Right lobe of liver (tissue), 6 donors: ENCODE measurements at places on chromosomes 2 and 18.

GRCh38 chr2:101474731-101475384, at the start of gene RFX8:
Gene RFX8 (minus strand): TSS chr2:101475112. CDS start chr2:101466848, 8,264 bp downstream.
- DNase-seq: no peak

- DNase-seq: no peak
Observed at GRCh38 chr2:45818591-45818990, 167.1 kb downstream of the PRKCE start.

- no peak for DNase-seq
Observed at GRCh38 chr2:17818235-17818815, 2.1 kb downstream of the MSGN1 start.

DNA sequence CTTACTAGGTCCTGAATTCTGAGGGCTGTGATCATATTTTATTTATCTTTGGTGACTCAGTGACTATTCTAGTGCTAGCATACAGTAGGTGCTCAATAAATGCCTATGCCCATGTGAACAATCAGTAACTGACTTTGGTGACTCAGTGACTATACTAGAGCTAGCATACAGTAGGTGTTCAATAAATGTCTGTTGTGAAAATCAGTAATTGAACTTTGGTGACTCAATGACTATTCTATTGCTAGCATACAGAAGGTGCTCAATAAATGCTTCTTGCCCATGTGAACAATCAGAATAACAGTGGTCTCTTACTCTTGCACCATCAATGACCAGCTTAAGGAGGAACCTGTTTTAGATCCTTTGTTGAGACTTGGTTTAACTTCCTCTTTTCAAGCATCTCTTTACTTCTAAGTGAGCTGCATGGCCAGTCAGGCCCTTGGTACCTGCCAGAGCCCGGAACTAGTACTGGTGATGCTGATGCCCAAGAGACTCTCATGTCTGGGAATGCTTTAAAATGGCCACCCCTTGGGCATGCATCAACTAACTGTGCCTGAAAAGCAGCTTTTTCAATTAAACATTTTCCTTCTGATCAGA, 214.9 kb upstream of the SPRED2 start:
- no peak for DNase-seq

DNA sequence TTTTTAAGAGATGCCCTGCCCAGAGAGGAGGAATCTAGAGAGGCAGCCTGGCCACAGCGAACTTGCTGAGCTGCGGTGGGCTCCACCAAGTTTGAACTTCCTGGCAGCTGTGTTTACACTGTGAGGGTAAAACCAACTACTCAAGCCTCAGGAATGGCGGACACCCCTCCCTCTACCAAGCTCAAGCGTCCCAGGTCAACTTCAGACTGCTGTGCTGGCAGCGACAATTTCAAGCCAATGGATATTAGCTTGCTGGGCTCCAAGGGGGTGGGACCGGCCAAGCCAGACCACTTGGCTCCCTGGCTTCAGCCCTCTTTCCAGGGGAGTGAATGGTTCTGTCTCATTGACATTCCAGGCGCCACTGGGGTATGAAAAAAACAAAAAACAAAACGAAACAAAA, 289.4 kb downstream of the KCNS3 start:
- no peak for DNase-seq

GRCh38 chr2:37191253-37191652, 2.8 kb upstream of the SULT6B1 start:
- DNase-seq: no peak

GRCh38 chr2:24853996-24854395, 60.8 kb downstream of the CENPO start:
- DNase-seq: no peak

DNA sequence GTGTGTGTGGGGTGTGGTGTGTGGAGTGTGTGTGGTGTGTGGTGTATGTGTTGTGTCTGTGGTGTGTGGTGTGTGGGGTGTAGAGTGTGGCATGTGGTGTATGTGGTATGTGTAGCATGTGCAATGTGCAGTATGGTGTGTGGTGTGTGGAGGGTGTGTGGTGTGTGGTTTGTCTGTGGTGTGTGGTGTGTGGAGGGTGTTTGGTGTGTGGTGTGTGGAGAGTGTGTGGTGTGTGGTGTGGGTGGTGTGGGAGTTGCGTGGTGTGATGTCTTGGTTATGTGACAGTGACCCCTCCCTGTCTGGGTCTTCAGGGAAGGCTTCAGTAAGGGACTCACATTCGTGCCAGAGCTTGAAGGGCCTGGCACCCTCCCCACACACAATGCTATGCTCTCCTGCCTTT, 718.2 kb upstream of the SOX11 start:
- no peak for DNase-seq

GRCh38 chr2:16142383-16143361, 202.3 kb downstream of the MYCN start:
- DNase-seq: no peak

GRCh38 chr2:84741182-84741822, 139.6 kb downstream of the TRABD2A start:
- no peak for DNase-seq

GRCh38 chr2:112996635-112997034, 8.6 kb upstream of the IL36A start:
- DNase-seq: no peak

DNA sequence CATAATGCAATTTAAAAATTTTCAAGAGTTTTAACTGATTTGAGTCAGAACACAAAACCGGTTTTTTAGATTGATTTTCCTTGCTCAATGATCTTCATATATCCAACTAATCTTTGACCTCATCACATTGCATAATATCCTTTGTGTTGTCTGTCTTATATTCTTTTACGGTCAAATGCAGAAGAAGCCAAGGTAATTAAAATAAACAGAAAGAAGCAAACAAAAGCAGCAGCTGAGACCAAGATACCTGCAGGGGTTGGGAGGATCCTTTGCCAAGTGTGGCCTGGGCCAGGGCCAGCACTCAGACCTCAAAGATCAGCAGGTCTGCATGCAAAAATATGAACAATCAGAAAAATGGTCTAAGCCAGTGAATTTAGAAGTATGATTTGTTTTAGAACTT, 428.9 kb upstream of the NETO1 start:
- no peak for DNase-seq

DNA sequence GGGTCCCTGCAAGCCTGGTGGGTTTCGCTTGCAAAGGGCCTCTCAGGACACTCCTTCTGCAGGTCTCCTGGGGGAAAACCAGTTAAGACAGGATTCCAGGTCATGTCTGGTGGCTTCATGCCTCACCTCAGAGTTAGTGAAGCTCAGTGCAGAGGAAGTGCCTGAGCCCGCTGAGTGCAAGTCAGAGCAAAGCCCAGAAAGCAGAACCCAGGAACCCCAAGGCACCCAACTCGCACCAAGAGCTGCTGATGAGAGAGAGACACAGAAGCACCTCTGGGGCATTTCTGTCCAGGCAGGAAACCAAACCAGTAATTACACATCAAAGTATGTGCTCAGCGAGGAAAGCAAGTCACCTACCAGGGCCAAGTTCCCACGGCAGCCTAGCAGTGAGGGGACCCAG, 78.4 kb downstream of the ARHGEF4 start:
- no peak for DNase-seq

- no peak for DNase-seq
Observed at GRCh38 chr18:48766026-48766425, 184.7 kb downstream of the SMAD7 start.

GRCh38 chr2:136284226-136285119, 166.5 kb upstream of the CXCR4 start:
- no peak for DNase-seq

GRCh38 chr18:3836483-3837335, 386.7 kb downstream of the TGIF1 start:
- DNase-seq: no peak

- no peak for DNase-seq
Observed at GRCh38 chr2:182667315-182667695, 48.8 kb upstream of the DNAJC10 start.

DNA sequence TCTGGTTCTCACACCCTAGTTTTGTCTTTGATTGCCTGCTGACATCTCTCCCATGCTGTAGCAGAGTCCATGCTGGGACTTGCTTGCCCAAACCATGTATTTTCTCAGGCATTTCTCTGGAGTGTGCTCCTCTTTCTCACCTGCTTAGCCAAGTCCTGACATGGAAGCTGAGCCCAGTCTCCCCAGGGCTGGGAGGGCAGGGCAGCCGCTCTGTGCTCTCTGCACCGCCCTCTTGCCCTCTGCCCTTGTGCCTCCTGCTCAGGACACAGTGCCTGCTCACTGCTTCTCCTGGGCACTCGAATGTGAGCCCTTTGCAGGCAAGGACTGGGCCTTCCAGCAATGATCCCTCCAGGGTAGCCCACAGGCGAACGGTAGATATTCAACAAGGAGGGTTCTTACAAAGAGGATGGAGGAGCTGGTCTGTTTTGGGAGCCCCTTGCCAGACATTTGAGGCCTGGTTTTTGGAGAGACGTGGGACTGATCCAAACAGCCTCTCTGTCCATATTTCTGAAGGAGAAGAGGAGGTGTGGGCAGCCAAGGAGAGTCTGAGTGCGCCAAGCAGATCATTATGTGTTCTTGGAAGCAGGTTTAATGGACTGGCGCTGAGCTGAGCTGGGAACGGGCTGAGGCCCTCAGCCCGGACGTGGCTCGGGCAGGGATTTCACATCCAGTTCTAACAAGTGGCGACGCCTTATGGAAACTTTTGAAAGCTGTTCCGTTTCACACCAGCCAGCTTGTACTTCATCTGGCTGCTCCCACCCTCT, 4.0 kb downstream of the SLC14A2 start:
- no peak for DNase-seq

GRCh38 chr18:8813611-8814010, 108.3 kb downstream of the MTCL1 start:
- DNase-seq: no peak

- DNase-seq: peak; percentile 32
Observed at GRCh38 chr2:169767243-169767888, 31.3 kb upstream of the SSB start.

DNA sequence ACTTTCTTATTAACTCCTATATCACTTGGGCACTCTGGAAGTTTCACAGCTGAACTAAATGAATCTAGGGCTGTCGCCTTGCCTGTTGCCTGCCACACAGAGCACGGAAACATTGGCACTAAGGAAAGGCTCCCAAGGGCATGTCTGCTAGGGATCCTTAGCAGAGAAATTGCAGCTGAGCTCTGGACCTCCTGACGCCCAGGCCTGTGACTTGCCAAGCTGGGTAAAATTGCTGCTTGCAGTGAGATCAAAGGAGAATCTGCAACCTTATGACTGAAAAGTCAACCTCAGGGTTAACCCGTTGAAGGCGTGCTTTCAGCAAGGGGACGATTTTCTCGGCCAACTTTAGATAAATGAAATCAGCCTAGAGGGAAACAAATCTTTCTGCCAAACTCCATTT, 189.8 kb downstream of the NCK2 start:
- no peak for DNase-seq

- no peak for DNase-seq
Observed at GRCh38 chr2:124250433-124250832, 225.3 kb downstream of the CNTNAP5 start.

DNA sequence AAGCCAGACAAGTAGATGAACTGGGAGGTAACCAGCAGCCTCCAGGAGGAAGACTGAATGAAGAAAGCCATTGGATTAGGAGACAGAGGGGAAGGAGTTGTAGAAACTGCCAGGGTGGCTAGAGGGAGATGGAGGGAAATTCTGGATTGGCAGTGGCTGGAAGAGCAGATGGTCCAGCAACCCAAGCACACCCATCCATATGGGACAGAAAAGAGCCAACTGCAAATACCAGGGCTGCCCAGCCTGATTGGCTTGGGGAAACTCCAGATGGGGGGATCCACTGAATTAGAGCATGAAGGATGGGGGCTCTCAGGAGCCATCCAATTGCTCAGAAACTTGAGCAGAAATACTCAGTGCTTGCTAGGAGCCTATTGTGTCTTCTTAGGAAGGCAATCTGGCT, 173.5 kb upstream of the EPB41L3 start:
- no peak for DNase-seq

- no peak for DNase-seq
Observed at GRCh38 chr2:2796207-2796606, 465.1 kb upstream of the MYT1L start.

DNA sequence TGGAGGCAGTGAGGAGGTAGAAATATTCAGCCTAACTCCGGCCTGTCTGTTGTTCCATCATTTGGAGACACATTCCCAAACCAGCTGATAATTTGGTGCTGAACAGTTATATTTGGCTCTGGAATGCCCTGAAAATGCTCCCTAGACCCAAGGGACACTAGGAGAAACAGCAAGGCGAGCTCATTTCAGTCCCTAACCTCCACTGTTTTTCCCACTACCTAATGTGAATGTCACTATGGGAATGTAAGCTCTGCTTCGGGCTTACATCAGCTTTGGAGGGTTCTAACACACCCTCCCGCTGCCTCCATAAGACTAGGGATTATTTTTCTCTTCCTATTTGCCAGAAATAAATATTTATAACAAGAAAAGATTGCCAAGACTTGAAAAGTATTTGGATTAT, 103.5 kb downstream of the ANTXR1 start:
- no peak for DNase-seq
